ENCODE measurements at places on chromosomes 4 and X.
A peak's percentile ranks its signal among the peaks of the same experiment; 100 is the strongest.

- DNase-seq, result no peak
These were observed 251.0 kb downstream of the MAPK10 start for GRCh38 chr4:86108834-86109233.

- no peak for DNase-seq
These were observed 9.9 kb upstream of the WDR45 start for GRCh38 chrX:49089553-49089952.

DNA sequence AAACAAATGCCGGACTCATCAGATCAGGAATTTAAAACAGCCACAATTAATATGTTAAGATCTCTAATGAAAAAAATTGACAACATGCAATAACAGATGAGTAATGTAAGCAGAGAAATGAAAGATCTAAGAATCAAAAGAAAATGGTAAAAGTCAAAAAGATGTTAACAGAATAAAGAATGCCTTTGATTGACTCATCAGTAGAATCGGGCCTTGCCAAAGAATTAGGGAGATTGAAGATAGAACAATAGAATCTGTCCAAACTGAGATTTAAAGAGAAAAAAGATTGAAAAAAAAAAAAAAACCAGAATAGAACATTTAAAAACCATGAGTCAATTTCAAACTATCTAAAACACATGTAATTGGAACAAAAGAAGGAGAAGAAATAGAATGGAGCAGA lies 25.9 kb upstream of the GUCY1A1 start:
- DNase-seq, result no peak

DNA sequence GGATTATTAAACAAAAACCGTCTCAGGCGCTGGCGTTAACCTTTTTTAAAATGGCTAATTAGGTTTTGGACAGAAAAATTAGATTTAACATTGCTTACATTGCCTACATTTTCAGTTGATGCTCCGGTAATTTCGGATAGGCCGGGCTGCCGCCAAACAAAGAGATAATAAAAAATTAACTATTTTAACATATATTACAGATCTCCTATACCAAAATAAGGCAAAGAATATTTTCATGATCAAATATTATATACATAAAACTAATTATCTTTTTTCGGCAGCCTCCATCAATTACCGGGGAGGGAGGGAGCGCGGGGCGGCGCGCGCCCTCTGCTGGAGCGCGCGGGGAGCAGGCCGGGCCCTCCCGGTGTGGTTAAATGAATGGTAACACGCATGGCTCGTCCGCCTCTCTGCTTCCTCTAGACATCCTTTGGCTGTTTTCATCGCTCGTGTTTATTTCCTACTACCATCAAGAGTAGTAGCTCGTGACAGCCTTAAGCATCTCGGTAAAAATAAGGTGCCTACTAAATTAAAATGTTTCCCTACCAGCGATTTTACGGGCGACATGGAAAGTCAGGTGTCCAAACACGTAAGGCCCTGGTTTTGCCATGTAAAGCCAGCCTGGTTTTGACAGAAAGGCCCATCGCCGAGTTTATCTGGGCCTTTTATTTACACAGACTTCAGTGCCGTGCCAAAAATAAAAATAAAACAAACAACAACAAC lies 52.4 kb upstream of the TMEM33 start:
- peak; percentile 20 for DNase-seq

DNA sequence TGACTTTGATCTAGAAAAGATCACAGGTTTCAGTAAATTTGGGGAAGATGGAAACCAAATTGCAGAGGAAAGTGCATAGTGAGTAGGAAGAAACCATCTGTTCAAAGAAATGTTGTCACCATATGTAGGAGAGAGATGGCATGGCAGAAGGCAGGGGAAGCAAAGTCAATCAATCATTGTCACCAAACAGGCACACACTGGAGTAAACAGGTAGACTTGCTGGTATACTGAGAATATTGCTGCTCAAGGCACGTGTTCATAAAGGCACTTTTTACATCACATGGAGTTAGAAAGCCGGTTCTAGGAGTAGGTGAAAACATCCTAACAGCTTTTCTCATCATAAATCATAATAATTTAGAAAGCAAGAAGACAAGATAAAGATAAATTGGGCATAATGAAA lies 550.5 kb upstream of the FAT1 start:
- no peak for DNase-seq

- DNase-seq, result no peak
These were observed 29.1 kb downstream of the ARHGEF9 start for GRCh38 chrX:63755892-63756291.

GRCh38 chrX:581720-582298 lies 48.8 kb upstream of the SHOX start:
- no peak for DNase-seq

DNA sequence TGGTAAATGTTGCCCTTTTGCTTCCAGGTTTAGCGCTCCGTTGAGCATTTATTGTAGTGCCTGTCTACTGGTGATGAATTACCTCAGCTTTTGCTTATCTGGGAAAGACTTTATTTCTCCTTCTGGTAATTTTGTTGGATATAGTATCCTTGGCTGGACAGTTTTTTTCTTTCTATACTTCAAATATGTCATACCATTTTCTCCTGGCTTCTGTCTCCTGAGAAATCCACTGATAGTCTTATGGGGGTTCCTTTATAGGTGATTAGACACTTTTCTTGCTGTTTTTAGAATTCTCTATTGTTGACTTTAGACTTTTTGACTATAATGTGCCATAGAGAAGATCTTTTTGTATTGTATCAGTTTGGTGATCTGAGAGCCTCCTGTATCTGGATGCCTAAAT lies 73.5 kb downstream of the ARFIP1 start:
- DNase-seq, result no peak

DNA sequence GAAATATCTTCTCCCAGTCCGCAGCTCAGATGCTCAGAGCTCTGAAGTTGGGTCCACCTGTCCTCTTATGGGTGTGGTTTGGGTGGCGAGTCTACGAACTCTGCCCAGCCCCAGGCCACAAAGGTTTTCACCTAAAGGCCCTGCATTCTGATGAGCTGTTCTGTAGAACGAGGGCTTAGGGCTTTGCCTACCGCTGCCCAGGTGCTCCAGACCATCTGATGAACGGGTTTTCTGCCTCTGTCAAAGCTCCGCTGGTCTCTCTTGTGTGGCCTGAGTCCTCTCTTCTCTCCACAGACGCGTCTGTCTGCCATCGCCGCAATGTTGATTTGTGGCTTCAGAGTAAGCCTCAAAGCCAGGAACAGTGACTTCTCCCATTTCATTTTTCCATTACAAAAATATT lies 28.4 kb upstream of the CPLX1 start:
- DNase-seq, result no peak

GRCh38 chrX:66676990-66677389 lies 38.1 kb upstream of the EDA2R start:
- no peak for DNase-seq

DNA sequence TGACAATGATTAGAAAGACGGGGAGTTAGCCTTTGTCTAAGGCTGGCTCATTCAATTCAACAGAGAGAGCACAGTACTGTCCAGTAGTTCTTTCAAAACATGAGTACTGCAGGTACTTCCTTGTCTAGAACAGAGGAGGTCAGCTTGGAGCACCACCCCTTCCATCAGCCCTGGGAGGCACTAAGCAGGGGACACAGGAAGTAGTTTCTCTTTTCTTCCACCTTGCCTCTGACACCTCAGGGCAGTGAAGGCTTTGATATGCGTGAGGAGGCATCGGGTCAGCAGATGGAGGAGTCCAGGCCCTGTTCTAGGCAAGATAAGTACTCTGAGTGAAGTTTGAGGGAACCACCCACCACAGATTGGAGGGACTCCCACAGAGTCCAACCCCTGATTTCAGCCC lies 33.1 kb downstream of the MAGEB10 start:
- DNase-seq, result no peak

- no peak for DNase-seq
These were observed 203.4 kb downstream of the ZNF674 start for GRCh38 chrX:46341767-46342322.

DNA sequence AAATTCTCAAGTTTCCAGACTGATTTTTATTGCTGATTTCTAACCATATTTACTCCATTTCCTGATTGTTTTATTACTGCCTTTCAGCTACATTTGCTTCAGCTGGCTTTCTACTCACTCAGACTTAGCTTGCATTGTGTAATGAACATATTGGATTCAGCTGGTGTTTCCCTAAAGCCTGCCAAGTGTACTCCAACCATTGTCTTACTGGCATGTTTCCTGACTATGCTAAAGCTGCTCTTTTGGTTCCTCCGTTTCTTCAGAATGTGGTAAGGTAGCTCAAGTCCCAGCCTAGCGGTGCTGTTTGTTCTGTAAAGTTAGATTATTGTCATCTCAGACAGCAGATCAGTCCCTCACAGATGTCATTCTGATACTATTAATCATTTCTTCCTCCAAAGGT lies 53.1 kb upstream of the GLRA2 start:
- no peak for DNase-seq

- DNase-seq, result no peak
These were observed 248.5 kb upstream of the CXXC4 start for GRCh38 chr4:104743215-104743653.

DNA sequence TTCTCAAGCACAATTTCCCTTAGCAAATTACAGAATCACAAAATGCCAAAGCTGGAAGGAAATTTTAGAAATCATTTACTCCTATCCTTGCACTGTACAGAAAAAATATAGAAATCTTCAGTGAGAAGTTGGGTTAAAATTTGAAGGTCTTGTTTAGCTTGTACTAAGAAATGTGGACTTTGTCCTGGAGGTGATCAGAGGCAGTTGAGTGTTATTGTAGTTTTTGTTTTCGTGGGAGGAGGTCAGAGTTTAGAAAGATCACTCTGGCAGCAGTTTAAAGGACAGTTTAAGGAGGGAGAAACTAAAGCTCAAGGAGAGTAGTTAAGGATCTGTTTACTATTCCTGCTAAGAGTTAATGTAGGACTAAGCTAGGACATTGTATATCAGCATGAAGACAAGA lies 54.4 kb upstream of the CXorf51B start:
- DNase-seq, result no peak

- no peak for DNase-seq
These were observed 5.8 kb downstream of the SRPX2 start for GRCh38 chrX:100649550-100650356.

DNA sequence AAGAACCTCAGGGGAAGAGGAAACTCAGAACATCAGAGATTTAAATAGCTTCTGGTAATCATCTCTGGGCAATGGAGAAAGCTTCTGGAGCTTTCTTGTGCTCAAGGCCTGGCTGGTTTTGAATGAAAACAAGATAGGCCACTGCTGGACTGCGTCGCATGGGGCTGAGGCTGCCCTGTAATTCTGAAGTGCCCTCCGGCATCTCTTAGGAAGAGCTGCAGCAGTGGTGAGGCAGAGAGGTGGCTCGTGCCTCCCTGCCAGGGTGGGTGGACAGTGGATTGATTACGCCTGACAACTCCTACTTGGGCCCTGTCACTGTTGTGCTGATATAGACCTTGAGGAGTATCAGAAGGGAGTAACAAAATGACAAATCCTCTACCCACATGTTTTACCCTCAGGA lies 279.7 kb downstream of the NR3C2 start:
- no peak for DNase-seq

- no peak for DNase-seq
These were observed 1.0 kb downstream of the SHISA3 start for GRCh38 chr4:42398171-42398870.

DNA sequence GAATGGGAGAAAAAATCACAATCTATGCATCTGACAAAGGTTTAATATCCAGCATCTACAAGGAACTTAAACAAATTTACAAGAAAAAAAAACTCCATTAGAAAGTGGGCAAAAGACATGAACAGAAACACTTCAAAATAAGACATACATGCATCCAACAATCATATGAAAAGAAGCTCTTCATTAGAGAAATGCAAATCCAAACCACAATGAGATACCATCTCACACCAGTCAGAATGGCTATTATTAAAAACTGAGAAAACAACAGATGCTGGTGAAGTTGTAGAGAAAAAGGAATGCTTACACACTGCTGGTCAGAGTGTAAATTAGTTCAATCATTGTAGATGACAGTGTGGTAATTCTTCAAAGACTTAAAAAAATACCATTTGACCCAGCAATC lies 306.0 kb upstream of the TBX22 start:
- no peak for DNase-seq

All from stimulated activated CD4-positive, alpha-beta T cell treated with anti-CD3 and anti-CD28 coated beads, TNF-alpha, amount 100 ng/mL, for 4 hours (primary cell).